Stimulated activated CD8-positive, alpha-beta memory T cell treated with anti-CD3 and anti-CD28 coated beads, Interleukin-4, amount 100 ng/mL, for 1 hour (primary cell): ENCODE measurements at places on chromosomes 5 and 9.

DNA sequence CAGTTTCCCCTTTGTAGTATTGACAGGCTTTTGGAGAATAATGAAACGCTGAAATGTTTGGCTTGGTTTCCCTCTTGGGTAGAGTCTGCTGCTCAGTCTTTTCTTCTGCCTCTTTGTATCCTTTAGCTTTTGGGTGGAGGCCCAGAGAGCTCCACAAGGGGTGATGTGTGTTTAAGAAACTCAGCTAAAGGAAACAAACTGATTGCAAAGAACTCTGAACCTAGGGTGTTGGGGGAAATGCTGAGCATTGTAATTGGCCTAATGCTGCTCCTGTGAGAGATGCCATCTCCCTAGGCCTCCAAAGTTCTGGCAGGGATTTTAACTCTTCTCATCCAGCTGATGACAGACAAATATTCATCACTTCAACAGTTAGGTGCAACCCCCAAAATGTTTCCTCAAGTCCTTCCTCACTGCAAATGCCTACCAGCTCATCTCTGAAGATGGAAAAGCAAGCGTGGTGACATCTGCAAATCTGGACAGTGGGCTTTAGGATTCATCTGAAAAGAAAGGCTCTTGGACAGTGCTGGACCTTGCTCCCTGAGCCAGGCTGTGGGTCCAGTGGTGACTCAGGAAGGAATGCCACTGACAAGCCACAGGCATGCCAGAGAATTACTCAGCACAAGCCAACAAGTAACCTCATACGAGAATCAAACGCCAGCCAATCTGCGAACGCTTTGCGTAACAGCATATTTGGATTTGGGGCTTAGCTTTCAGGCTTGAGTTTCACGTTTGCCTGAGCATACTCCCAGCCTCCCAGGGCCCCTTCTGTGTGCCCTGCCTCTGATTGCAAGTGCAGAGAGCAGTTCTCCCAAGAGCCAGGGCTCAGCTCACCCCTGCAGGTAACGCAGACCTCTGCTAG, 30.5 kb upstream of the ZSWIM6 start:
- no peak for DNase-seq

GRCh38 chr9:119370816-119371215, 1.6 kb upstream of the BRINP1 start:
- DNase-seq, result no peak

GRCh38 chr5:120400356-120400755, 63.7 kb upstream of the PRR16 start:
- no peak for DNase-seq

DNA sequence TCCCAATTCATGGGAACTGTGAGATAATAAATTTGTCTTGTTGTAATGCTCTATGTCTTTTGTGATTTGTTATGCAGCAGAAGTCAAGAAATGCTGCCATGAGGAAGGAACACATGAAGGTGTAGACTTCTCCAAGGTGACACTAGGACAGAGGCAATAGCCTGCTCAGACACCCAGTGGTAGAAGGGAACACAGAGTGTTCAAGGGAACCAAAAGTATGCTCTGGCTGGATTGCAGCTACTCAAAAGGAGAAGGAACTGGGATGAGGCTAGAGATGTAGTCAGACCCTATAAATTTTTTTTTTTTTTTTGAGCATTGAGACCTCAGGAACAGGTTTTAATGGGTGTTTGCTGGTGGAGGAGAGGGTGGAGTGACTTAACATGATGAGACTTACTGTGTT, 232.5 kb downstream of the PARP8 start:
- DNase-seq, result no peak

DNA sequence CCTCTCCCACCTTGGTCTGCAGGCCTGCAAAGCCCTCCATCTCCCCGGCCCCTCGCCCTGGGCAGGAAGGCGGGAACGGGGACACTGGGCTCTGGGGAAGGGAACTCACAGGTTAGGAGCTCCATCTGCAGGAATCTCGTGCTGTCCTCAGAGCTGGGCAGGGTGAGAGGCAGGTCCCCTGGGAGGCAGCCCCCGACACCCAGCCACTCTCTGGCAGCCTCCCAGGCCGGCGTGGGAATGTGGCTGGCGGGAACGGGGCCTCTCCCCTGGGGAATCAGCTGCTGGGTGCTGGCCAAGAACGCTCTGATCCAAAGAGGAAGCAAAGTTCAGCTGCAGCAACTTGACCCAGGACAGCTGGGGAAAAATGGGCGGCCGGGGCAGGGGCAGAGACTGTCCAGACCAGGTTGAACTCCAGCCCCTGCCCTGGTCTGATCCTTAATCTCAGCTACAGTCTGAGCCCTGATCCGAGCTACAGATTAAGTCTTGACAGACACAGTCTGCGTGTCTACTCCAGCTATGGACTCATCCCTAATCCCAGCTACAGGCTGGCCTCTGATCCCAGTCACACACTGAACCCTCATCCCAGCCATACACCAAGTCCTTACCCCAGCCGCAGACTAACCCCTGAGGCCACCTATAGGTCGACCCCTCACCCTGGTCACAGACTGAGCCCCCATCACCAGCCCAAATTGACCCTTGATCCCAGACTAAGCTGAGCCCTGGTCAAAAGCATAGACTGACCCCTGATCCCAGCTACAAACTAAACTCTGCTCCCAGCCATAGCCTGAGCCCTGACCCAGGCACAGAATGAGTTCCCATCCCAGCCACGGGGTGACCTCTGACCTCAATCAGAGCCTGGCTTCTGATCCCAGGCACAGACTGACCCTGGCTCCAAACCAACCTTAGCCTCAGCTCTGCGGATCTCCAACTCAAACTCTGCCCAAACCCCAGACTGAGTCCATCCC, 37.3 kb upstream of the EGFL7 start:
- no peak for DNase-seq

- no peak for DNase-seq
Measured at GRCh38 chr9:6777213-6777902, 19.6 kb downstream of the KDM4C start.

- peak; percentile 5 for DNase-seq
Measured at GRCh38 chr9:86945728-86946200, 1.5 kb downstream of the GAS1 start.

DNA sequence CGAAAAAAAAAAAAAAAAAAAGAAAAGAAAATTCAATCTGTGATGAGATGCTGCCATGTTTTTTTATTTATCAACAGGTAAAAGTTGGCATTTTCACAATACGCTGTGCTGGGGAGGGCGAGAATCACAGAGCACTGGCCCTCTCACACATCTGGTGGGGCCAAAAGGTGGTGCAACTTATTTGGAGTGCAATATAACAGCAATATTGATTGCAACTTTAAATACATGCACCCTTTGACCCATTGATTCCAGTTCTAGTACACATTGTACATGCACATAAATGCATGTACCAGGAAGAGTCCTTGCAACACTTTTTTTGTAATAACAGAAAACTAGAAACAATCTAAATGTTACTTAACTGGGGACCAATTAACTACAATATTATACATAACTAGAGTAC, 159.1 kb downstream of the DAB2IP start:
- DNase-seq, result no peak

DNA sequence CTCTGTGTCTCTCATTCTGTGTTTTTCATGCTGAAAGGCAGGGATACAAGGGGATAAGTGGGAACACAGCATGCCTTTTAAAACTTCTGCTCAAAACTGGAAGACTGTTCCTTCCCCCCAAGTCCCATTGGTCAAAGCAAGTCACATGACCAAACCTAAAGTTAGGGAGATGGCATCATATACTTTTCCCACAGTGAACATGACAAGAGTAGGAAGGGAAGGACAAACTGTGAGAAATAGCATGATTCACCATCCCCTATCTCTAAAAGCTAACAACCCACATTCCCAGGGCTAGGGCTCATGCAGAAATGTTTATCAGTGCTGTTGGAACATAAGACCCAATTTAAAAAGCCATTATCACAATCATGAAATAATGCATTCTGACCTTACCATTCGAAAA, 24.2 kb upstream of the SHISAL2B start:
- no peak for DNase-seq

DNA sequence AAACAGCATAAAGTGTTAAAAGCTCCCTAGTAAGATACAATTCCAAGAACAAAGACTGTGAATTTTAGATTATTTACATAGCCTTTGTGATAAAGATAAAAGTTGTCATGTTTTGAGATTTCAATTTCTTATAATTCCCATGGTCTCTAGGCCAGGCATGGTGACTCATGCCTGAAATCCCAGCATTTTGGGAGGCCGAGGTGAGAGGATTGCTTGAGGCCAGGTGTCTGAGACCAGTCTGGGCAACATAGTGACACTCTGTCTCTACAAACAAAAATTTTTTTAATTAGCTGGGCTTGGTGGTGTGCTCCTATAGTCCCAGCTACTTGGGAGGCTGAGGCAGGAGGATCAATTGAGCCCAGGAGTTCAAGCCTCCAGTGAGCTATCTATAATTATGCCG, 48.1 kb downstream of the BDP1 start:
- no peak for DNase-seq

GRCh38 chr5:6279607-6280006, 98.7 kb downstream of the MED10 start:
- DNase-seq, result no peak

DNA sequence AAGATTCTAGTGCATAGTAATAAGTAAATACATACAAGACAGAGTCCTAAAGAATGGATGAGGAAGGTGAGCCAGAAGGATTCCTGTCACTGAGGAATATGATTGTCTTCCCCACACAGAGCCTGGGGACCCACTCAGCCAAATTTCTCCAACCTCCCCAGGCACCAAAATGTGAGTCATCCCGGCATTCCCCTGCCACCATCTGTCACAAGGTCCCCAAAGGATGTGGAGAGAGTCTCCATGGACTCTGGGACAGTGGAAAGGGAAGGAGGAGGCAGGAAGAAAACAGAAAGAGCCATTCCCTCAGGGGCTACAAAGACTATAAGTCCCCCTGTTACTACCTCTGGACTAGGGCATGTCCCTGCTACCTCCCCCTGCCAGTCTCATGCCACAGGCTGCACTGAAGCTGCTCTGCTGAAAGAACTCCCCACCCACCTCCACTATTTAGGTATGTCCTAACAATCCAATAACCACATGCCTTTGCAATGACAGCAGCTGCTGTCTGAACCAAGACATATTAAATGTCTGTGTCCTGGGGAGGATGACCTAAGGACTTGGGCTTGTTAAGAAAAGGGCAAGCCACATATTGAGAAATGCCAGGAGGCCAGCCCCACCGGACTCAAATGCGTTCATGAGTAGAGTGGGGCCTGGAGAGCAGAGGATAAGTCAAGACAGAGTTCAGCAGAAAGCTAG, 10.7 kb upstream of the OR5C1 start:
- no peak for DNase-seq

DNA sequence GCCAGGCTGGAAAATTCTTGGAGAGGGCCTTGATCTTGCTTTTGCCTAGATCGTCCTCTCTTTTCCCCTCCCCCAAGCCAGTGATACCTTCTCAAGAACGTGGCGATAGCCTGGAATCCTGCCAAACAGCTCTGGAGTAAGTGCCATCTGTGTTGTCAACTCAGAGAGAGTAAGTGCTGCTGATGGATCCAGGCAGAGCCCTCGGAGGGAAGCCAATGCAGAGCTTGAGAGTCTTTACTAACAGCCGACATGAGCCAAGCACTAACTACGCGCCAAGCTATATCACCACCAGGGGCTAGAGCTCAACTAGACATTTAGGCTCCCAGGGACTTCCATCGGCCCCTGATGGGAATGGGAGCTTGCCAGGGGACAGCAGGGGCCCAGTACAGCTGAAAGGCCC, 17.6 kb downstream of the RAPGEF1 start:
- no peak for DNase-seq

DNA sequence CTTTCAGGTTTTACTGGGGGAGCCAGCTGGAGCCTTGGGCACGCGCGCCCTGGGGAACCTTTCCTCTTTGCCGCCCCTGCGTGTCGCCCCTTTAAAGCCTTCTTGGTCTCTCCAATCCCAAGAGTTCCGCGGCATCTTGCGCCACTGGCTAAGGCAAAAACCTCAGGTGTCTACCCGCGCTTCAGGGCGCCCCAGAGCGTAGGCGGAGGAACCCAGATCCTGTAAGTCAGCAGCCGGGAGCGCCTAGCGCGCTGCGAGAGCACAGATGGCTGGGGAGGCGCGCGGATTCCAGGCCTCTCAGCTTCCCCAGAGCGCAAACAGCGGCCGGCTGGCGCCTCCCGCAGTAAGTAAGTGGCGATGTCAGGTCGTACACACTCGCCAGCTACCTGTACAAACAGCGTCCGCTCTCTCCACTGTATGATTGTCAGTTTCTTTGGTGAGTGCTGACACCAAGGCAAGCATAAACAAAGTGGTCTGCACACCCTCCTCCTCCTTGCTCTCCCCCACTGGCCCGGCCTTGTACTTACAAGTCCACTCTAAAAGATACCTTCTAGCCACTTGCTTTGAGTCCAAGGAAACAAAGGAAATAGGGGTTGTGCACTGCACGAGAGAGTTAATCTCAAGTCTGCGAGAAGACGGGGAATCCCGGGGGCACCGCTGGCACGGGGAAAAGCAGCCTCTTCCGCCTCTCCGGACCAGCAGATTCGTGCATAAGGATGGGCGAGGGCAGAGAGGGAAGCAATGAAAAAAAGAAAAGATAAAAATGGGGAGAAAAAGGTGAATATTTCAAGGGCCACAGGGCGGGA, 2.9 kb downstream of the HTR1A start:
- no peak for DNase-seq

DNA sequence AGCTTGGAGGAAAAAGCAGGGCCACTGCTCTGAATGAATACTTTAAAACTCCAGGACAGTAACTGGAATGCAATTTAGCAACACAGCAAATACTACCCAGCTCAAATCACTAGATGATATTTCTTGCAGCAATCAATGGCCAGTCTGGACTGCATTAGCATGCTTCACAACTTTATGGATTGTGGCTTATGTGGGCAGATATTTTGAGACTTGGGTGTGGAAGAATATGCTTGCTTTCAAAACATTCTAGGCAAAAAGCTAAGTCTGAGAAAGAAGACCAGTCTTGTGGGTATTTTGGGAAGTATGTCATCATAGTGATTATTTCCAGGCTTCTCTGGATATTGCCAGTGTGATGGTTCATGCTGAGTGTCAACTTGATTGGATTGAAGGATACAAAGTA, 3.1 kb downstream of the RANBP3L start:
- no peak for DNase-seq

DNA sequence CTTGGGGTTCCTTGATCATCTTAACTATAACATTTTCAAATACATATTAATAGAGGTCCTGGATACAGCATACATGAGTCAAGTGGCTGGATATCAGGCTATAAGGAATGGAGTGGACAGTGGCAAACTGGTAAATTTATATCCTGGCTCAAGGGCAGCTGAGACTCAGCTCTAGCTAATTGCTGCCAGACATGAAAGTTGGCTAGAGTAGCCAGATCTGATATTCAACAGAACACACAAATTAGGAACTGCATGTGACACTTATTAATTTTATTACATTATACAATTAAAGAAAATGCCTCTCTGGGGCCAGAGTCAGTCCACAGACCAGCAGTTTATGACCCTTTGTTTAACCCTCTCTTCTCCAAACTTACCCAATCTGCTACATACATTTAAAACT, 206.5 kb downstream of the KCTD16 start:
- DNase-seq, result no peak

DNA sequence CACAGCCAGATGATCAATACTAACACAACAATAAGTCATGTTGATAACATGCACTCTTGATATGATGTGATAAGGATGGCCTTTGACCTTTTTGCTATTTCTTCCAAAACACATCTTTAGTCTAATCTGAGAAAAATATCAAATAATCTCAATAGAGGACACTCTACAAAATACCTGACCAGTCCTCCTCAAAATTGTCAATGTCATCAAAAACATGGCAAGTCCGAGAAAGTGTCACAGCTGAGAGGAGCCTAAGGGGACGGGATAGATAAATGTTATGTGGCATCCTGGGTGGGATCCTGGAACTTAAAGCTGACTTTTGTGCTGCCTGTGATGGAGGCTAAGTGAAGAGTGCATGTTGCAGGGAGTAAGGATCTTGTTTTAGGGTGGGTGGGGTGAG, 699.6 kb upstream of the ADAMTS16 start:
- DNase-seq, result no peak

- no peak for DNase-seq
Measured at GRCh38 chr5:61262080-61262479, 70.0 kb upstream of the ZSWIM6 start.
